ENCODE measurements at places on chromosomes 16 and 17.

DNA sequence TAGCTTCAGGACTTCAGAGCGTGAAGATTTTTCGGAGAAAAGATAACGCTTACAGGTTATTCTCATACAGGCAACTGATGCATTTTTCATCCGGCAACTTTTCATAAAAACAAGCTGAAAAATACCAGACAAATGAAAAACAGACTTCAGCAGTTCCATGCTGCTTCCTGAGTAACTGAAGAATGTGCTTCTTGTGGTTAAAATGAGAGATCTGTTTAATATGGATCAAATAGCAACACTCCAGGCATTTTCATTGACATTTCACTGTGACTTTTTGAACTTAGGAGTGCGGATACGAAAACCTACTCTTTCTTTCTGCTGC, 705 bp upstream of the PITPNC1 start:
- no peak for DNase-seq

GRCh38 chr16:15676506-15676905, 26.5 kb downstream of the NDE1 start:
- no peak for DNase-seq

GRCh38 chr16:47371271-47372014, 89.4 kb downstream of the ITFG1 start:
- no peak for DNase-seq

DNA sequence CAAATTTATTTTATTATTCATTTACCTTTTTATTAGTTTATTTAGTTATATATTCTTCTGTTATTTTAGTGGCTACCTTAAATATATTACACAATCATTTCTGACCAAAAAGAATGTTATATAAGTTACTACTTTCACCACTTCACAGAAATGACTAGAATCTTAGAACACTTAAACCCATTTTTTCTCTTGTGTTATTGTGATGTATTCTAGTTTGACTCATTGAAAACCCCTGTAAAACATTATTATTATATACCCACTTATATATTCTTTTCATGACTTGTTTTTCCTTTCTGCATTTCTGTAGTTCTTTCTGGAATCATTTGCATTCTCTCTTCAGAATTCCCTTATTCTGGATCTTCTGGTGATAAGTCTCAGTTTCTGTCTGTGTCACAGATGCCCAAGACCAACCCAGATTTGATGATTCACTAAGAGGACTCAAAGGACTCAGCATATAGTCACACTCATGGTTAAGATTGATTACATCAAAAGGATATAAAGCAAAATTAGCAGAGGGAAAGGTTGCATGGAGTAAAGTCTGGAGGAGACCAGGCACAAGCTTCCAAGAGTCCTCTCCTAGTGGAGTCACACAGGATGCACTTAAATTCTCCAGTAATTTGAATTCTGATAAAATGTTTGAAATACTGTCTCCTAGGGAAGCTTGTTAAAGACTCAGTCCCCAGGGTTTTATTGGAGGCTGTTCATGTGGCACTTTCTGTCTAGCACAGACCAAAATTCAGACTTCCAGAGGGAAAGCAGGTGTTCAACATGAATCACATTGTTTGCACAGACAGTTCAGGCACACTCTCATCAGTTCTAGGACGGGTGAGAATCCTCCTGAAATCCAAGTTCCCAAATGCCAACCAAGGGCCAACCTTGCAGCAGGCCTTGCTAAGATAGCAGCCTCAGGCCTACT, 7.7 kb downstream of the GINS3 start:
- no peak for DNase-seq

GRCh38 chr16:55824473-55825000, 8.4 kb downstream of the CES1 start:
- no peak for DNase-seq

DNA sequence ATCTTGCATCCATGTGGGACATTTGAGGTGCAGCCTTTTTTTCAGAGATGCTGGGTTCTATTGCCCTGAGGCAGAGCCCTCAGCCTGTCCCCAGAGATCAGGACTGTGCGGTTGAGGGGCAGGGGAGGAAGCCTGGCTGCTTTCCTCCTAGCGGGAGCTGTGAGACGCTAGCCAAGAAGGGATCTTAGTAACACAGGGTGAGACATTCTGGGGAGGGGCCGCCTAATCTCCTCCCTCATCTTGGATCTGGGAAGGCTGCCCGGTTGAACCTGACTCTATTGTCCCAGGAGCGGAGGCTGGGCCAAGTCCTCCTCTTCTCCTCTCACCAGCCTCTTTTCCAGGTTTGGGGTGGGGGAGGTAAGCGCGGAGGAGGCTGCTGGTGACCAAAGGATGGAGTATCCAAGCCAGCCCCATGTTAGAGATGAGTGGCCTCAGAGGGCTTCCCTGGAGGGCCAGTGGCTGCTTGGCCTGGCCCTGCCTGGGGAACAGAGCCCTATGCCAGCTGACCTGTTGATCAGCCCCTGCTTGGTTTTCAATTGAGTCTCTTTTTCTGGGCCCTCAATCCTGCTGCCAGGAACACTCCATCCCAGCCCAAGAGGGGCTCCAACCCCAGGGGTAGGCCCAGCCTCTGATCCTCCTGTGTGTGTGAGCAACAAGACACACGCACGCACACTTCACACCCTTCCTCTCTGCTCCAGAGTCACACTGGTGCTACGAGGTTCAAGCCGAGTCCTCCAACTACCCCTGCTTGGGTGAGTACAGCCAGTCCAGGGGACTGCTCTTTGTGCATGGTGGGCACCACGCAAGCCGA, 5.0 kb downstream of the CA4 start:
- DNase-seq = no peak

GRCh38 chr17:66834919-66835454, at the start of gene CACNG5:
TSS of gene CACNG5 (plus strand) at chr17:66835117. CDS start at chr17:66877333, 42,216 bp downstream.
- DNase-seq = no peak

- DNase-seq = no peak
These were observed 244.9 kb downstream of the PRKCA start for GRCh38 chr17:66547151-66547865.

DNA sequence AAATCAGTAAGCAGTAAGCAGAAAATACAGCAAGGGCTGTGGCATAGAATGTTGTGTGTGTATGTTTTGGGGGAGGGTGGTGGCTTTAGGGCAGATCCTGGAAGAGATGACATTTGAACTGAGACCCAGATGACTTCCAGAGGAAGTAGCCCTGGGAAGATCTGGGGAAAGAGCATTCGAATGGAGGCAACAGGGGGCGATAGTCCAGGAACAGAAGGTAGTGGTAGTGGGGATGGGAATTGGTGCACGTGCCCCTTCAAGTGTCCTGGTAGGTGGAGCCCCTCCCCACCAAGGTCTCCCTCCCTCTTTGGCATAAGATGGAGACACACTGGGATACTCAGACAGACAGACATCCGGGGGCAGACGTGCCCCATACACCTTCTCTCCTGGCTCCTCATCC, 14.1 kb downstream of the ARHGEF15 start:
- DNase-seq = no peak

GRCh38 chr16:3652373-3653195, 1.9 kb upstream of the DNASE1 start:
- no peak for DNase-seq

DNA sequence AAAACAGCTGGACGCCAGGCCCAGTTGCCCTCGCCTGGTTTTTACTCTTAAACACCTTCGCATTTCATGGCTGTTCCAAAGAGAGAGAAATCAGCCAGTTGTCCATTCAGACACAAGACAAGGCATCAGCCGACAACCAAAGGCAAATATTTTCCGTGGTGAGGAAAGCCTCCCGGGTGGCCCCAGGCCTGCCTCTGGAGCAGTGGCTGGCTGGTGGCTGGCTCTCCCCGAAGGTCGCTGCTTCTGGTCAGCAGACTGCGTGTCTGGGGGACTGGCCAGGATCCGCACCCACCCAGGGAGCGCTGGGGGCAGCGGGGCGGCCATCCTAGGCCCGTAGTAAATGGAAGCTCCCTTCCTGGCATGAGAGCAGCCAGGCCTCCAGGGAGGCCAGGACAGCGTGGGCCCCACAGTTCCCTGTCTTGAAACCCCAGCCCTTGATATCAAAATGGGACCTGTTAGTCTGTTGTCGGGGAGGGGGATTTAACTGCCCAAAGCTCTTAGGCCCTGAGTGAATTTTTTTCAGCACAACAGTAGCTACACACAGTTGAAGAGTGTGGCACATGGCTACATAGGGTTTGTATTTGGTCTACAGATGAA, 57.7 kb downstream of the SREBF1 start:
- no peak for DNase-seq

DNA sequence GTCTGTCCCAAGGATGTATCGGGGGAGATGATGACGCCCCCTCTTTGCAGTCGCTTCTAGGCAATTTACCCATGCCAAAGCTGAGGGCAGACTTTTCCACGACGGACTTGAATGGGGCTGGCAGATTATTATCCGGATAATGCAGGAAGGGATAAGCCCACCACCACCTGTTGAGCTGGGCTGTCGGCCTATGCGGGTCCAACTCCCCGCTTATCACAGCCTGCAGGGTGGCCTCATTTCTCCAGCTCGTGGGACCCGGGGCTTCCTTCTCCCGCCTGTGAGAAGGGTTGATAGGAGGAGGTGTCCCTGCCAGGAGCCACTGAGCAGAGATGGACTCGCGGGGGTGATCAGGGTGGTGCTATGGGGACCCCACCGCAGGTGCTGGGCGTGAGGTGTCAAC, 559 bp downstream of the CACNG5 start:
- no peak for DNase-seq

GRCh38 chr16:49552313-49552928, 178.8 kb downstream of the C16orf78 start:
- no peak for DNase-seq

DNA sequence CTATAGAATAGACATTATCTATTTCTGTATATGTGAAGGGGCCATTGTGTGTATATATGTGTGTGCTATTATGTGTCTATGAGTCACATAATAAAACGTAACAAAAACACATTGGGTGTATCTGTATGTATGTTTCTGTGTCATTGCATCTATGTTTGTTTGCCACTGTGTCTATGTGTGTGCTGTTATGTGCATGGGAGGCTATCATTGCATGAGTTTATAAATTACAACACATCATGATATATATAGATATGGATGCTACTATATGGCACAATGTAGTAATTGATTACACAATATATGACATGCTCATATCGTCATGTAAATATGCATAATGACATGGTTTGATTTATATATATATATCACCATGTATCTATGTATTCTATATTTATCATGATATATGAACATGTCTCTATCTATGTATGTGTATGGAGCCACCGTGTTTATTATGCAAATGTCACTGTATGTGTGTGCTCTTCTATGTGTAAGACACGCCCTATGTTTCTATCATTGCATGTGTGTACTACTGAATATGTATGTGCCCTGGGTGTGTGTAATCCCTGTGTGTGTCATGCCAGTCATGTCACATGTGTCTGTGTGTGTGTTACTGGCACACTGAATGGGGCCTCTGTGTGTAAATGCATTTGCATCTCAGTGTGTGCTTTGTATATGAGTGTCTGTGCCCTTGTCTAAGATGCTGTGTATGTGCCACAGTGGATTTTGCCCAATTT, 1.4 kb upstream of the TSPOAP1 start:
- no peak for DNase-seq

DNA sequence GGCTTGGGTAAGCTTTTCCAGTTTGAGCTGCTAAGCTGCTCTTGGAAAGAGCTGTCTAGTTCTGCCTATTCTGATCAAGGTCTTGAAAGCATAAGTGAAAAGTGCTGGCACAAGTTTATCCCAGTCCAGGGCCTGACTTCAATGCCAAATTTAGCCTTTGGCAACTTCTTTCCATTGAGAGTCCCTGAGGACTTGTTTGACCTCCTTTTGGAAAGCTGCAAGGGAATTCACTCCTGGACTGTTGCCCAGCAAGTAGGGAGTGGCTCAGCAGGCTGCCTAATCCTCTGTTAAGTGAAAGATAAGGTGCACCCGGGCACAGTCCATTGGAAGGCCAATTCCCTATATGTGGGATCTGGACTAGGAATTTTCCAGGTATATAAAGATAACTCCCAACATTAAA, 16.0 kb upstream of the TANC2 start:
- DNase-seq = no peak

- DNase-seq = no peak
These were observed 771 bp downstream of the MSRB1 start for GRCh38 chr16:1942047-1942809.

- DNase-seq = no peak
These were observed 5.5 kb upstream of the TMEM92 start for GRCh38 chr17:50268743-50269275.

DNA sequence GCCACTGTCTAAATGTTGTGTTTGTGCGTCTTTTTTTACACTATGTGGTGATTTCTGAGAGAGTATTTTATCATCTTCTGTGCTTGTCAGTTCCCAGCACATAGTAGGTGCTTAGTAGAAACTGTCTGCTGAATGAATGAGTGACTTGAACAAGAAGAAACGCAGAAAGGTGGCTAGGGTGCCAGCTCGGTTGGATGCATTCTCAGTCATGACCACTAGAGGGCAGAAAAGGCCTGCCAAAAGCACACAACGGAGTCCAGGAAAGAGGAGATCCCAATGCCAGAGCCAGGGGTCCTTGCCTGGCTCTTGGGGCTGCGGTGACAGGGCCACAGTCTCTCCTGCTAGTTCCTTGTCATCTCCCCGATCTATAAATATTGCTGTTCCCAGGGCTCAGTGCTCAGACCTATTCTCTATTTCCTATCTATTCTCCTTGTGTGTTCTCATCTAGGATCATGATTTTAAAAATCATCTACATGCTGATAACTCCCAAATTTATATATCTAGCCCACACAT, 57.3 kb upstream of the CCL1 start:
- DNase-seq = peak; percentile 45

- DNase-seq = no peak
These were observed 10.8 kb downstream of the KCTD5 start for GRCh38 chr16:2692948-2693651.

DNA sequence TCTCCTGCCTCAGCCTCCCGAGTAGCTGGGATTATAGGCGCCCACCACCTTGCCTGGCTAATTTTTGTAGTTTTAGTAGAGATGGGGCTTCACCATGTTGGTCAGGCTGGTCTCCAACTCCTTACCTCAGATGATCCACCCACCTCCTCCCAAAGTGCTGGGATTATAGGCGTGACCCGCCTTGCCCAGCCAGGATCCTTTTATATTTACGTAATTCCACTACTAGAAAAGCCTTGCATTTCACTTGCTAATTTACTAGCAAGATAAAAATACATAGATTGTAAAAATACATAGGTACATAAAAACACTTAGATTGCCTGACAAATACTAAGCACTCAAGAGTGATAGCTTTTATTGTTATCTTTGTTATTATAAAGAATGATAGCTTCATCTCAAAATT, 47.5 kb downstream of the GDPD1 start:
- no peak for DNase-seq

DNA sequence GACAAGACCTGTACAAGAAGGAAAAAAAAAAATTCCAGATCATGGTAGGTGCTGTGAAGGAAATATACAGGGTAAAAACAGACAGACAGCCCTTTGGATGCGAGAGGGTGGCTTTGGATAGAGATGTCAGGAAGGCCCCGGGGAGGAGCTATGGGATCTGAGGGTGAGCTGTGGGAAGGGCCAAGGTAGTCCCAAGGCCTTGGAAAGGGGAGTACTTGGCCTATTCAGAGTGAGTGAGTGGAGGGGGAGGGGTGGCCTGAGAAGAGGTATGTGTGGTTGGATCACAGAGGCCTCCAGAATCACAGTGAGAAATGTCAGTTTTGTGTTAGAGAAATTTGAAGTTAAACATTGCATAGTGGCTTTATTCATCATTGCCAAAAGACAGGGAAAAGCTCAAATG, 31.2 kb upstream of the AKTIP start:
- DNase-seq = no peak

Data from stimulated activated CD8-positive, alpha-beta memory T cell treated with anti-CD3 and anti-CD28 coated beads, Interleukin-7, amount 100 ng/mL, for 1 hour (primary cell).